ENCODE measurements at places on chromosomes 4 and X.

- no peak for DNase-seq
Measured at GRCh38 chr4:26410385-26411293, 79.6 kb downstream of the CCKAR start.

DNA sequence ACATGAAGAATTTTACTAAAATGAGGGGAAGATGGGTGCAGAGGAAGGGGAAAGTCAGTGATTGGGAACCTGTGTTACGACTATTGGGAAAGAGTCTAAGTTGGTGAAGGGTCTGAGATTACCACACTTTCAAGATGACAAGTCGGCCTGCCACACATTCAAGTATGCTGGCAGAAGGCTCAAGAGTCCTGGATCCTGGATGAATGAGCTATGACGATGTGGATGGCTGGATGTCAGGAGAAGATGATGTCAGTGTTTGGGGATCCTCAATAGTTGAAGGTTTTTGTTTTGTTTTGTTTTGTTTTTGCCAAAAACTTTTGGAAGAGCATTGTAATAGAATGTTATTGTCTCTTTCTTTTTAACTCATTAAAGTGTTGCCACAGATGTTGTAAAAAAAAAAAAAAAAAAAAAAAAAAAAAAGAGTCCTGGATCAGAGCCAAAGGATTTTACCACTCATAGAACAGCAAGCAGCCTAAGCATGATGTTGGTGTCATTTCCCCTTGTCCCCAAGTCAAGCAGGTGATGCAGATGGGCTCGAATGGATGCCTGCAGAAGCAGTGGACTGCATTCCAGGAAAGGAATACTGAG lies 120.6 kb downstream of the REELD1 start:
- DNase-seq, result no peak

DNA sequence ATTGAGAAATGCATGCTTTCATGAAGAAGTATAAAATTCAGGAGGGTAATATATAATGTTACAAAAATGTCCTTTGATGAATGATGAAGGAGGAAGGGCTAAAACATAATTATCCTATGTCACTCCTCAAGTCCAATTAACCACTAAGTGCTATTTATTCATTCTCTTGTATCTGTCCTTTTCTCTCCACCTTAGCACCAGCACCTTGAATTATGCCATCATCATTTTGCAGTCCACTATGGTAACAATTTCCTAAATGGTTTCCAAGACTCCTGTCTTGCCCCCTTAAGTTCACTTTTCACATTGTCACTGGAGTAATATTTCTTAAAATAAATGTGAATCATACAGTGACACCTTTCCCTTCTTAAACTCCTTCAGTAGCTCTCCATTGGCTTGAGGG lies 756.3 kb downstream of the STPG2 start:
- DNase-seq, result no peak

DNA sequence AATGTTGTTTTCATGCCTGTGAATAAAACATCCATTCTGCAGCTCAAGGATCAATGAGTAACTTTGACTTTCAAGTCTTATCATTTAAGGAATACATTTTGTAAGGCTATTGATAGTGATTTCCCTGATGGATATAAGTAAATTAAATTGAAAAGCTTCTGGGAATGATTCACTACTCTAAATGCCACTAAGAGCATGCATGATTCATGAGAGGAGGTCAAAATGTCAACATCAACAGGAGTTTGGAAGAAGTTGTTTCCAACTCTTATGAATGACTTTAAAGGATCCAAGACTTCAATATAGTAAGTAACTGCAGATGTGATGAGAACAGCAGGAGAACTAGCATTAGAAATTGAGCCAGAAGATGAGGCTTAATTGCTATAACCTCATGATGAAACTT lies 1487.3 kb downstream of the PCDH7 start:
- DNase-seq, result no peak

DNA sequence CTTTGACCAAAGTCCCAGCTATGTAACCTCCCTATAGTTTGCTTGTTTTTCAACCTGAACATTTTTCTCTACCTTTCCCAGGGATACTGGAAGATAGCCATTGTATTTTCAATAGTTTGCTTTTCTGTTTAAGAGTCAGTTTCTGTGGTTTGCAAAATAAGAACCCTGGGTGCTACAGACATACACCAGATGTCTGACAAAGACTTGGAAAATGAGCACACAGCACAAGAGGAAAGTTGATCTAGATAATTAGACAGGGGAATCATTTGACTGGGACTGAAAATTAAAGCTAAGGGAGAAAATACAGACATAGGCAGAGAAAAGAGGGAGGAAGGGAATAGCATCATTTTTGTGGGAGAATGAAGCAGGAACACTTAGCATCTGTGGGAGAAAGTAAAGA lies 218.3 kb upstream of the CNKSR2 start:
- DNase-seq, result no peak

DNA sequence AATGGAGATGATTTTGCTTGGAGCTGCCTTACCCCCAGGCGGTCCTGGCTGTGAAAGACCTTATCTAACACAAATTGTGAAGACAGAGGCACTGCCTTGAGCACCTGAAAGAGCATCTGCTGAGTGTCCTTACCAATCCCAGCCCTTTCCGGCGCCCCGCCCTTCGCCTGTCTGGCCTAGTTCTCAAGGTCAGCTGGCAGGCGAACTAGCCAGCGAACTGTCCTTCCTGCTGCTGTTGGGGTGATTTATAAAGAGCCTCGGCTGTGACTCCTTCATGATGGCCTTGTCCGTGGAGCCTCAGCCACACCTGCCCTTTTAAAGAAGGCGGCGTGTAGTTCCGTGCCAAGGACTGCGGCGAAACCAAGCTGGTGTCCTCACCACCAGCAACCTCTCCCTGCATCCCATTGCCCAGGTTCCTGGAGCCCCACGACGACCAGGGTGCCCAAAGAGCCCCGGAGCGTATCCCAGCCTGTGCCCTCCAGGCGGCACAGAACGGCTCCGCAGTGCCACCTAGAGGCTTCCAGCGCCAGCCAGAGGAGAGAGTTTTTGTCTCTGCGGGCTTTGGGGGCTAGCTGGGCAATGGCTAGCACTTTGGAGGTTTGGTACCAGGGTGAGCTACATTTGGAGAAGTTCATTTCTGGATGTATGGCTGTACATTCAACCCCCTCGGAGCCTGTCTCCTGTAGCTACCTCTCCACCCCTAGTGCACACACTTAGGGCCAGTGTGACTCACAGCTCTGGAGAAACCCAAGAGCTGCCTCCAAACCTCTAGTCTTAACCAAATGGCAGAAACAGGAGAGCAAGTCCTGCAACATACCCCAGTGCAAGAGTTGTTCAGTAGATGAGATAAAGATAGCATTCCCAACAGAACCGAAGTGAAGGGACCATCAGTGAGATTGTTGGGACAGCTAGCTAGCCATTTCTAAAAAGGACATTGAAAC lies 36.8 kb upstream of the VMA21 start:
- no peak for DNase-seq

- no peak for DNase-seq
Measured at GRCh38 chr4:55530167-55530566, 16.5 kb downstream of the CLOCK start.

Data from epithelial cell of prostate (primary cell).